Nasal cavity respiratory epithelium epithelial cell of viscerocranial mucosa (primary cell): ENCODE measurements at places on chromosomes 1 and 21. TPM values are rescaled to one million over a fixed set of nuclear protein-coding genes. Genes with fewer than 3 reads are reported as not detected.

CASQ2 gene
- total RNA-seq = under 0.01 and 0.07 TPM in 2 replicates

MCOLN3 gene
- 4.4 and 24.0 TPM in 2 replicates for total RNA-seq

TINAGL1 gene
- 88.2 and 129 TPM in 2 replicates for total RNA-seq

TMEM81 gene
- 2.1 and 3.0 TPM in 2 replicates for total RNA-seq

ACTL8 gene
- not detected in 2 replicates for total RNA-seq

C1QC gene
- not detected in 2 replicates for total RNA-seq

ARHGEF10L gene
- total RNA-seq = 4.1 and 18.2 TPM in 2 replicates

NMNAT1 gene
- 14.7 and 18.7 TPM in 2 replicates for total RNA-seq

SCAMP3 gene
- 38.3 and 47.0 TPM in 2 replicates for total RNA-seq

COP1 gene
- 56.0 and 83.7 TPM in 2 replicates for total RNA-seq

CLK2 gene
- 19.5 and 28.3 TPM in 2 replicates for total RNA-seq

SEMA4A gene
- total RNA-seq = 3.8 and 11.9 TPM in 2 replicates

DNASE2B gene
- total RNA-seq = not detected in 2 replicates

SPRR2E gene
- 1.1 and 21.5 TPM in 2 replicates for total RNA-seq

FNDC5 gene
- total RNA-seq = under 0.01 TPM in 1 of 2 replicates, not detected in the other

SHE gene
- total RNA-seq = 0.07 TPM in 1 of 2 replicates, not detected in the other

MAP10 gene
- total RNA-seq = 0.34 and 1.4 TPM in 2 replicates

FUCA1 gene
- total RNA-seq = 12.6 and 21.0 TPM in 2 replicates

CTNNBIP1 gene
- total RNA-seq = 82.7 and 88.7 TPM in 2 replicates

TMCC2 gene
- total RNA-seq = 0.34 and 8.5 TPM in 2 replicates

DCST2 gene
- total RNA-seq = 0.34 and 0.36 TPM in 2 replicates

A3GALT2 gene
- not detected in 2 replicates for total RNA-seq

VCAM1 gene
- not detected in 2 replicates for total RNA-seq

LIN28A gene
- total RNA-seq = not detected in 2 replicates

HLX gene
- 0.07 TPM in 1 of 2 replicates, not detected in the other for total RNA-seq

PALMD gene
- total RNA-seq = 1.7 and 15.5 TPM in 2 replicates

LRRC38 gene
- not detected in 2 replicates for total RNA-seq

LCA5L gene
- 1.4 and 2.4 TPM in 2 replicates for total RNA-seq

NTRK1 gene
- under 0.01 TPM in 1 of 2 replicates, not detected in the other for total RNA-seq

BRDT gene
- not detected in 2 replicates for total RNA-seq

DCLRE1B gene
- 1.0 and 2.3 TPM in 2 replicates for total RNA-seq

RNF187 gene
- 95.7 and 207 TPM in 2 replicates for total RNA-seq

C1orf74 gene
- total RNA-seq = 13.0 and 14.7 TPM in 2 replicates

CLCA1 gene
- 0.07 TPM in 1 of 2 replicates, not detected in the other for total RNA-seq

CD247 gene
- 0.14 TPM in 1 of 2 replicates, not detected in the other for total RNA-seq

CA6 gene
- total RNA-seq = not detected in 2 replicates

LMX1A gene
- total RNA-seq = not detected in 2 replicates

MMP23B gene
- 0.34 and 1.1 TPM in 2 replicates for total RNA-seq

CLCA2 gene
- 93.0 and 180 TPM in 2 replicates for total RNA-seq

AGBL4 gene
- total RNA-seq = not detected in 2 replicates

GBP3 gene
- total RNA-seq = 8.9 and 32.0 TPM in 2 replicates

TMEM82 gene
- not detected in 2 replicates for total RNA-seq

DAB1 gene
- 0.14 TPM in 1 of 2 replicates, not detected in the other for total RNA-seq

RGS13 gene
- total RNA-seq = not detected in 2 replicates

GLIS1 gene
- not detected in 2 replicates for total RNA-seq

TAL1 gene
- under 0.01 TPM in 1 of 2 replicates, not detected in the other for total RNA-seq

TMEM125 gene
- 2.8 and 15.4 TPM in 2 replicates for total RNA-seq

KRTAP8-1 gene
- not detected in 2 replicates for total RNA-seq

FAM163A gene
- not detected in 2 replicates for total RNA-seq

SLC2A5 gene
- total RNA-seq = 0.34 and 0.50 TPM in 2 replicates

GUCA2A gene
- not detected in 2 replicates for total RNA-seq

PAPPA2 gene
- 2.4 and 5.5 TPM in 2 replicates for total RNA-seq

OR14K1 gene
- total RNA-seq = not detected in 2 replicates

SPRR2G gene
- 2.1 TPM in 1 of 2 replicates, not detected in the other for total RNA-seq
